HT-29 (cell line): ENCODE measurements at places on chromosomes 6 and 20.

DNA sequence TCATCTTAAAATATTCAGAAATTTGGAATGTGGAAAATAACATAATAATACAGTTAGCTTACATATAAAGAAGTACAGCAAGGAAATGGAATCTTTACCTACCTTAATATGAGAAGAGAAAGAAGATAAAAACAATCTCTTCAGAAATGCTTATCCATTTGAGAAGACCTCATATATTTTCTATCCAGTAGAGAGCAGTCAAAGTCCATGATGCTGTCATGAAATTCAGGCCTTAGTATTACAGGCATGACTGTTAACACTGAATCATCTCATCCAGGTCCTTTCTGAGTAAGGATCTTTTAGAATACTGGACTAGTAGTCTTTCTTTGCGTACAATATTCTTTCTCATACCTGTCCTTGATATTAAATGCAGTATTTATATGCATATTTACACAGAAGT lies 713.4 kb downstream of the CD109 start:
- DNase-seq, result peak; percentile 72

DNA sequence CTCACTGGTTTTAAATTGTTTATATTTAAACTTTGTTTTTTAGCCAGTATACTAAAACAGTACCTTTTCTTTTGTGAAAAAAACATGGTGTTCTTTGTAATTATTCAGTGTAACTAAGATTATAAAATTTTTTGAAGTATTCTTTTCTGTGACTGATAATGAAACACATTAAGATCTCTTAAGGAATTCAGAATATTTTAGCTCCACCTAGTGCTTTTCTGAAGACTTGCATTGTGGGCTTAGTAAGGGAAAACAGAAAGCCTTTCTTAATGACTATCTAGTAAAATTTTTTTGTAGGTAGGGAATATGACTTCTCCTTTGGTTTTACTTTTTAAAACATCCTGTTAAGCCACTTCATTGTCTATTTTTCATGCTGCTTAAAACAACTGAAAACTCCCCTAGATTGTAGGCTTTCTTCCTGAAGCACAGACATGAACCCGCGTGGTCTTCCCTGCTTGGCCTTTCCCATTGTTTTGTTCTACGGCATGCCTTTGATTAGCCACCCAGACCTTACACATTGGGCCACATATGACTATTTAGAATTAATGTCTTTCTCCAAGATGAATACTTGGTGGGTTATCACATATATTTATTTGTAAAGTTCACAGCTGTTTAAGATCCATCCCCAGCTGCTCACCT lies 72.1 kb downstream of the AFDN start:
- peak; percentile 51 for DNase-seq

- no peak for DNase-seq
These were observed 49.2 kb downstream of the BLOC1S5 start for GRCh38 chr6:8014947-8015346.

DNA sequence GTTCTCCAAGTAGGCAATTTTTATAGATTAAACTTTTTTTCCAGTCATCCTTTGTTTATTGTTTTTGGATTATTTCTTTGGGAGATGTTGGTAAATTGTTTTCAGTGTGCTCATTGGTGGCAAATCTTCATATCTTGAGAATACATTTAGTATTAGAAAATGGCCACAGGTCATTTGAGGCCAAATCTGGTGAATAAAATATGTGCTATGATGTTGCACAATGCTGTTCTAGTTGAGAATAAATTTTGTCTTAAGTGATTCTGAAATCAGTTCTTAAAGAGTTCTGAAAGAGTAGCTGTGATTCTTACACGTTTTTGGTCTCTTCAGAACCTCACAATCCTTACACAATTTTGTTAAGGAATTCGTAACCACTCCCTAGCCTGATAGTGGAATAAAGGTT lies 20.1 kb downstream of the CDKAL1 start:
- no peak for DNase-seq

DNA sequence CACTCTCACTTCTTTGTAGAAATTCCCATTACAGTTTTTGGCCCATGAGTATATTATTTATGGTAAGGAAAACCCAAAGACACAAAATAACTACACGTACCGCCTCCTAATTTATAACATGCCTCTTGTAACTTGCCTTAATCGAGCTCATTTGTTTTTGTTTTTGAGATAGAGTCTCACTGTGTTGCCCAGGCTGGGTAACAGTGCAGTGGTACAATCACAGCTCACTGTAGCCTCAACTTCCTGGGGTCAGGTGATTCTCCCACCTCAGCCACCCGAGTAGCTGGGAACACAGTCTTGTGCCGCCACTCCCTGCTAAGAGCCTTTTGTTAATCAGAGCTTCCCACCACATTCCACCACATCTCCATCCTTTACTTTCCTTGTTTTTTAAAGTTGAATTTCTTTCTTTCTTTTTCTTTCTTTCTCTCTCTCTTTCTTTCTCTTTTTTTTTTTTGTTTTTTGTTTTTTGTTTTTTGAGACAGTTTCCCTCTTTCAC lies 15.5 kb downstream of the ASIP start:
- DNase-seq, result no peak

- DNase-seq, result peak; percentile 44
These were observed 38.8 kb upstream of the SPACA1 start for GRCh38 chr6:88008831-88009231.

DNA sequence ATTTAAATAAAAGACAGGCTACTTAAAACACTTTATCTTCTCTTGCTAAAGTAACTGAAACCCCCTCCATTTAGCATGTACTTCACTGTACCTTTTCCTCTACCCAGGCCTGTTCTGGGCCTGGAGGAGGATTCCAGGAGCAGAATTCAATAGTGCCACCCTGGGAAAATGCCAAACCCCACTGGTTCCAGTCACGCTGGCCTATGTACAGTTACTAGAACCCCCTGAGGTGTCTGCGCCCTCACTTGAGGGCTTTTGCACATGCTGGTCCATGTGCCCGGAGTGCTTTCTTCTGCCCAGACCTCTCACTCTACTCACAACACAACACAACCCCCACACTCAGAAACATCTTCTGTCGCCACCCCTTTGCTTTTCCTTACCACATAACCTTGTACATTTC lies 45.5 kb downstream of the TRAM2 start:
- no peak for DNase-seq

DNA sequence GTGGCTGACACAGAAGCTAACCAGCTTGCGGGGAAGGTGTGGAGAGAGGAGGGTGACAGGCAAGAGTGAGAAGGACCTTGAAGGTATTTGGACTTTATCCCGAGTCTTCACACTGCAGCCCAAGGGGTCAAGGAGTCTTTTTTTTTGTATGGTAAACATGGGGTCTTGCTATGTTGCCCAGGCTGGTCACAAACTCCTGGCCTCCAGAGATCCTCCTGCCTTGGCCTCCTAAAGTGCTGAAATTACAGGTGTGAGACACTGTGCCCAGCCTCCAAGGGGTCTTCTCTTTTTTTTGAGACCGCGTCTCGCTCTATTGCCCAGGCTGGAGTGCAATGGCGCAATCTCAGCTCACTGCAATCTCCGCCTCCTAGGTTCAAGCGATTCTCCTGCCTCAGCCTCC lies 9.2 kb downstream of the SOX12 start:
- DNase-seq, result no peak

DNA sequence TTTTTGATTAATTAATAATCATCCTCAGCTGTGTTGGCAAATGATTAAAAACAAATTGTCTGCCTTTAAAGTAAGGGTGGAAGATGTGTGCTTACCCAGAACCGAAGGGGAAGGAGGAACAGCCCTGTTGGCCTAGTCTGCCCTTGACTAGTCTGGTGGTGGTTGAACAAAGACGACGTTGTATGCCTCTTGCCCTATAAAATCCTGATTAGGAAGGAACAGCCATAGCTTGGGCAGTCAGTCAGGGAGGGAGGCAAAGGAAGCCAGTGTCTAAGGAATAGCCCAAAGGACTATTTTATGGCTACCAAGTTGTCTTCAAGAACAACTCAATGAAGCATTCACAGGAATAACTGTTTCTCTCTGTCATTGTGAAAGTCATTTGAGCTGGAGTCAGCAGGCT lies 70.7 kb downstream of the PRDM1 start:
- DNase-seq, result no peak

DNA sequence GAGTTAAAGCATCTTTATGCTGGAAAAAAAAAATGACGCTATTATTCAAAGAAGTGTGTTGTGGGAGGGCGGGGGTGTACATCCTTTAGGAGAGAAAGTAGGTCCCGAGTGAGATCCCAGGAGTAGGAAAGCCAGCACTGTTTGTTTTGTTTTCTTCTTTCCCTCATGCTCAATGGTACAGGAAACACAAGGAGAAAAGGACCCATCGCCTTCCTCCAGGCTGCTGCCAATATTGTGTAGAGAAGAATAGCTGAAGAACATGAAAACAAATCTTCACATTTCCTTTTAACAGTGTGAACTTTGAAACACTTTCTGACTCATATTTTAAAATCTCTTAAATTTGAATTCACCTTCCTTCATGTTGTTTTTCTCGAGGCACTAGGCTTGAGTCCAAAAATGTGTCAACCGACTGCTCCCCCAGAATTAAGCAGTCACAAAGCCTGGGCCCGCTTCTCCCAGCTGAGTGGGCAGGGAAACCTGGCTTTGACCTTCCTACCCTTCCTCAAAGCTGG lies 22.3 kb downstream of the PPP1R16B start:
- no peak for DNase-seq

- DNase-seq, result peak; percentile 30
These were observed 66.8 kb upstream of the IYD start for GRCh38 chr6:150301846-150302519.

GRCh38 chr20:56503916-56504315 lies 20.6 kb upstream of the FAM209A start:
- no peak for DNase-seq

DNA sequence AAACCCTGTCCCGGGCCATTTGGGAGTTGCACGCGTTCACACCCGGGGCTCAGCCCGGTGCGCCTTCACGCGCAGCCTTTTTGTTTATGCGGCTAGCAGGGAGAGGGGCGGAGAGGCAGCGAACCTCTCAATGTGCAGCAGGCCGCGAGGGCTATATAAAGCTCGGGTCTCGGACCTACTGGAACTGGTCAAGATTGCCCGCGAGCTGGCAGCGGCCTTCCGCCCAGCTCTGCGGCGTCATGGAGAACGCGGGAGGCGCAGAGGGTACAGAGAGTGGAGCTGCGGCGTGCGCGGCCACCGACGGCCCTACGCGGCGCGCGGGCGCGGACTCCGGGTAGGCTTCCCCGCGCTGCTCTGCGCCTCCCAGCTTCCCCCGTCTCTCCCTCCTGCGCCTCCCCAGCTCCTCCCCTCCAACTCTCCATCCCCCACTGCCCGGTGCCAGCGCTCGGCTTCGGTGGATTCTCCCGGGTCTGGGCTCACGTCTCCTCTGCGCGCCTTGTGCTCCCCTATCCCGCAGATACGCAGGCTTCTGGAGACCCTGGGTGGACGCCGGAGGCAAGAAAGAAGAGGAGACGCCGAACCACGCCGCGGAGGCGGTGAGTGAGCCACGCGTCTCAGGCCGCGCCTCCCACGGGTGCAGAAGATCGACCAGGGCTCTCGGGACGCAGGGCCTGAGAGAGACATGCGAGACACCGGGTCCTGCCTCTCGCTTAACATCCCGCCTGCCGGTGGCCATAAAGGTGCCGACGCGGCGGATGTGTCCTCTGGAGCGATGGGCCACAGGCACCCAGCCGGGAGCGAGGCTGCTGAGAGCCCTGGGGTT lies at the start of gene RIPPLY2:
TSS of gene RIPPLY2 (plus strand) at position 183 of the 823 bp plus-strand sequence. CDS start at position 240, 57 bp downstream.
- no peak for DNase-seq
